ENCODE measurements at places on chromosomes 2 and 18.

DNA sequence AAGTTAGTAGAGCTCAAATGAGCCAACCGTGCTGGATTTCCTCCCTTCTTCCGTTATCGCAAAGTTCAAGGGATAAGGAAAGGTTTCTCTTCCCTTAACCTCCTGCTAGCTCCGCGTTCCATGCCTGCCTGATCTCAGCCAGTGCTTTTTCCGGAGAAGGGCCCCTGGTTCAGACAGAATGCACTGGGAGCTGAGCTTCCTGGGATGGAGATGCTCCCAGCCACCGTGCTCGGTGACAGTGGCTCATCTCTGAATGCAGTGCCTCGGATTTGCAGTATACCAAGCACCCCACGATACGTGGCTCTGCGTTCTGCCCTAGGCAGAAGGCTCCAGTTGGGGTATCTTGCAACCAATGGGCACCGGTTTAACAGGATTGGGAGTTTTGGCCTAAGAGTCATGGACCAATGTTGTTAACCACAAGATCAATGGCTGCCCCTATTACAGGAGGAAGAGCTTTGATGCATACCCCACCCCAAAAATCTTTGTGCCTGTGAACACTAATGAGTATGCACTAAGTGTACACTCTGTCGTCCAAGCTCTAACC, 876 bp downstream of the CNTNAP5 start:
- no peak for DNase-seq

GRCh38 chr2:182668671-182669070, 47.4 kb upstream of the DNAJC10 start:
- DNase-seq: no peak

DNA sequence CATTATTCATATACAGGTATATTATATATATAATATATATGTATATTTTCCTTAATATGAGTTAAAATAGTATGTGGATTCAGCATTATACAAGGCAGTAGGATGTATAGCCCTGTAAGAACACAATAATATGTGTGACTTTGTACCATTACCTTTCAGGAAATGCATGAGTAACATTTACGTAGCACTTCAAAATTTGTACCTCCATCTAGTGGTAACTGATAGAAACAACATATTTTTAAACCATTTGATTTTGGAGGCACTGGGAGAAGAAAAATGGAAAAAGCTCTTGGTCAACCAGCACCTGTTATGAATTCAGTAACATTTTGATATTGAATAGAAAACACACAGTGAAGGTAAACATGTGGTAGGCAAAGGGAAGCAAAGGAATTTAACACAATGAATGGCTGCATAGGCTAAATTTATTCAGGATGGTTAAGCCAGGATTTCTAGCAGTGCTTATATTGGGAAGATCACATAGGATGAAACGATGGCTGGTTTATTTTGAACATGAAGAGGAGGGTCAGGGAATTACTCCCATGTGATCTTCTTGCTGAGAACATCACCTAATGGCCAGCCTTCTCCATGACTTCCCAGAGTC, 565.5 kb downstream of the CCDC85A start:
- DNase-seq: no peak

DNA sequence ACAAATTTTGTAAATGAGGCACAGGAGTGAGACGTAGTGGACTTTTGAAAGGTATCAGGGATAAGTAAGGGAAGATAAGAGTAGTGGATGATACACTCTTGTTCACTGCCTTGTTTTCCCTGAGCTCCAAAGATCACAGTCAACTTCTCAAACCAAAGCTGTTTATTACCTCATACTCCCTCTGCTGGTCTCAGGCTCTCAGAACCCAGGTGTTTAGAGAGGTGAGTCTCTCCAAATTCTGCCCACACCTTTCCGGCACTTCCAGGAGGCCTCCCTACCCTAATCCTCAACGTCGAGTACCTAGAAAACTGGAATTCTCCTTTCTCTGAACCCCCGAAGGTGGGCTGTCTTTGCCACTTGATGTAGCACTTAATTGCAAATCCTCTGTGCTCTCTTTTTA, 621.1 kb downstream of the BCL11A start:
- DNase-seq: no peak

- DNase-seq: no peak
Measured at GRCh38 chr2:207819839-207820784, 50.4 kb upstream of the FZD5 start.

DNA sequence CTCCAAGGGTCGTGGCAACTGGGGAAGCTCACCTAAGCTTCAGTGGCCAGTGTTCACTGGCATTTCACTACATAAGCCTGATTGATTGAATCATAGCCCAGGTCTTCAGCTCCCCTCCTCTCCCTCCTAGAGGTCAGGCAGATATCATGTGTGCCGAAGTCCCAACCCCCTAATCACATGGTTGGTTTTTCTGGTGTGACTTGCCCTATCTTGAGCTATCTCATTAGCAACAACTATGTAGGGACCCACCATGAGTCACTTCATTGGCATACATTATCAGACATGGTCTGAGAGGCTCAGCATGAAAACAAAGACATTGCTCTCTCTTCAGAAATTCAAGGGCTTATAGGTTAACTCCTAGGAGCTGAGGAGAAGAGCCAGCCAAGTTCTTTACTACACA, 76.8 kb downstream of the LYPD1 start:
- DNase-seq: no peak
